T-cell (primary cell): ENCODE measurements at places on chromosomes 6 and 20.

- no peak for DNase-seq
These were observed 17.1 kb downstream of the FOXF2 start for GRCh38 chr6:1406306-1407072.

DNA sequence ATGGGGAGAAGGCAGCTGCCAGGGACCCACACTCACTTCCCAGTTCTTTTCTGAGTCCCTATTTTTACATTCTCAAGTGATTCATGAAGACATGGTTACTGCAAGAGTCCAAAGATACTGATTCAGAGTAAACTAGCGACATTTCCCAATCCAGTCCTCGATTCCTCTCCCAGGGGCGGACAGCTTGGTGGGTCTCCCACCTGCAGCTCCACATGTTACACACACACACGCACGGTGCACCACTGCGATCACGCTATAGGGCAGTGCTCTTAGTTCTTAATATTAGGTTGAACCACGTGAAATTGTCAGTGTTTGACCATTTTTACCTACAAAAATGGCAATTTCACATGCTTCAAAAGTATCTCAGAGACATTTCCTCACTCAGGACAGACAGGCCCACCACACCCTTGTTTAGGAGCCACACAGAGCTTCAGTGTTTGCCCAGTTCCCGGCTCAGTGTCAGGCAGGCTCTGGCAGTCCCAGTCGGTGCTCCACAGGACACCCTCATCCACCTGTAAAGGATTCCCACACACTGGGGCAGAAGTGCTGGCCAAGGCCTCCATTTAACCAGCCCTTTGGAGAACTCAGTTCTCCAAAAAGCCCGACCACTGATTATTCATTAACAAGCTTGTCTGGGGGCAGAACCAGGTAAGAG, 51.8 kb downstream of the RRBP1 start:
- DNase-seq: no peak

DNA sequence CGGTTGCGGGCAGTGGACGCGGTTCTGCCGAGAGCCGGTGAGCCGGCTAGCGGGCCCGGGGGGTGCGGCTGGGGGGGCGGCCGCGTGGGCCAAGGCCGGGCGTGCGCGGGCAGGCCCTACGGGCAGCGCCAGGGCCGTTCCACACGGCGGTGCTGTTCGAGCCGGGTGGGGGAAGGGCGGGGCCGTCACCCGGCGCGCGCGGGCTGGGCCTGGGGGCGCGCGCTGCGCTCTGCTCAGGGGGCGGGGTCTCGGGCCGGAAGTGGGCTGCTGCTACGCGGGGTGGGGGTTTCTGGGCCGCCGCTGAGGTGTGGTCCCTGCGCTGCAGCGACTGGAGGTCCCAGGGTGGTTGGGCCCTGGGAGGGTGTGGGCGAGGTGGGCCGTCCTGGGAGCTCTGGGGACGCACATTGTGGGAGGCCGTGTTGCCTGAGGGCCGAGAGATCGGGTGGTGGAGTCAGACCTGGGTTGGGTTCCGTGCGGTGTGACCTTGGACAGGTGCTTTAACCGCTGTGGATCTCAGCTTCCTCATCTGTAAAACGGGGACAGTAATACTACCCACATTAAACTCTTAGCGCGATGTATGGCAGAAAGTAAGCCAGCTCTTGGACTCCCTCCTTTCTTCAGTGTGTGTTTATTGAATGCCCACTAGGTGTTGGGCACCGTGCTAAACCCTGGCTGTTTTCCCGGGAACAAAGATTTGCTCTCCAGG, 391 bp downstream of the MAPRE1 start:
- peak; percentile 67 for DNase-seq

- DNase-seq: peak; percentile 80
These were observed at the start of gene MTRF1L for GRCh38 chr6:153002613-153003365. TSS of gene MTRF1L (minus strand) at chr6:153002709. CDS start at chr6:153002685, 24 bp downstream.
